Activated CD4-positive, alpha-beta T cell treated with anti-CD3 and anti-CD28 coated beads, Interleukin-2, amount 50 U/mL, for 24 hours (primary cell): ENCODE measurements at places on chromosomes 11 and 22.

- DNase-seq: no peak
These were observed 566.7 kb upstream of the CCDC90B start for GRCh38 chr11:83852775-83853442.

DNA sequence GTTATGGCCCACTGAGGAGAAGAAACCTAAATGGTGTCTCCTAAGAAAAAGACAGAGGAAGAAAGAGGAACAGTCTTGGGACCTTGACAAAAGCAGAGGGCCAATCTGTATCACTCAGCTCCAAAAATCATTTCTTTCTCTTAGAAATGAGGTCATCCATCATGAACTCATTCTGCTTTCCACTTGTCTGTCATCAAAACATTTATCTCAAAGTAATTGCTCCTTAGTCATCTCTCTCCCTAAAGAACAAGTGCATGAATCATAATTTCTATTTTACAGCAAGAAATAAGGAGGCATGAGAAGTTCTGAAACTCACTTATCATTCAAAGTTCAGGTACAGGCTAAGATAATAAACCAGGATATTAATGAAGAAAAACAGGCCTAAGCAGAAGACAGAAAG lies 375.6 kb downstream of the KCNA4 start:
- DNase-seq: no peak

DNA sequence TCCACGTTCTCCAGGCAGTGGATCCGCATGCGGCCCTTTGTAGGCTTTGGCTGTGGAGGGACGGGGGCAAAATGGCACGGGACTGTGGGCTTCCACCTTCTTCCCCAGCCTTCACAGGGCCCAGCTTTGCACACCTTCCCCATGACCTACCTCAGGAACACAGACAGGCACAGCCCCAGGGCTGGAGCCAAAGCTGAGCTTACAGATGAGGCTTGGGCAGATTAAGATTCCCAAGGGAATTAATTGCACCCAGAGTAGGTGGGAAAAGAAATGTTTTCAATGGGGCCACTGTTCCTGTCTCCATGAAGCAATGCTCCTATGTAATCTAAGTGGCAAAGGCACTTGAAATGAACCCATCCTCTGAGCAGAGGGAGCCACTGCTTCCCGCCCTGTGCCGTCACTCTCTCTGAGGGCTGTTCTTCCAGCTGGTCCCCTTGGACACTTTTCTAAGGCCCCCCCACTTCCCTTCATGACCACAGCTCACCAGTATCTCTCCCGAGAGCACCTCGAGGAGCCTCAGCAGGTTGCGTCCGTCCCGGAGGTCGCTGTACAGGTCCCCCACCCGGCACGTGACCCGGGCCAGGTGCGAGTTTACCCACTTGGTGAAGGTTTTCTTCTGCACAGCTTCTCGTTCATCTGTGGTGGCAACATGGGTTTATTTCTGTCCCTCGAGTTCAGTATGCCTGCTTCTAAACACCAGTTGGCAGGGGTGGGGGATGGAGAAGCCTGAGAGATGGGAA lies 13.5 kb downstream of the SPTBN2 start:
- DNase-seq: no peak

DNA sequence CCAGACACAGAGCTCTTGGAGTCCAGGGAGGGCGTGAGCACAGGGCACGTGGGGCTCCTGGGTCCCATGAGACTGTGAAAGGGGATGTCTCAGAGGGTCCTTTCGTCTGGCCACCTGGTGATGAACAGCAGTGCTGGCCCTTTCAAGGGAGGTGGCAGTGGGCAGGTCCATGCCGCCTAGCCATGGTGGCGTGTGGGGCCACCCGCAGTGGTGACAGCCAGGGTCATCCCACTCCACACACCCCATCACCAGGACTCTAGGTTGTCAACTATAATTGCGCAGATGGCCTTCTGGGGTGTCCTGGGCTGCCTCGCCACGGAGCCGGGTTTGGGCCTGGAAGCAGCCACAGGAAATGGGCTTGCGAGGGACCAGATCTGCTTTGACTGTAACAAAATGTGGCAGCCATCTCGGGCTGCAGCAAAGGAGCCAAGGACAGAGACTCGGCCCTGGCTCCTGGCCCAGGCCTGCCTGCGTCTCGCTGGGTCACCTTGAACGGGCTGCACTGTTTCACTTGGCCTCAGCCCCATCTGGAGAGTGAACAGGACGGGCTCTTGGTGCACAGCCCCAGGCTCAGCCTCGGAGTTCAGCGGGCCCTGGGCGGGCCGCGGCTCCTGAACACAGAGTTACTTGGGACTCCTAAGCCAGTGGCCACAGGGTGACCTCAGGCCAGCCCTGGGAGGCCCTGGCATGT lies 1350.5 kb downstream of the BRD1 start:
- no peak for DNase-seq

DNA sequence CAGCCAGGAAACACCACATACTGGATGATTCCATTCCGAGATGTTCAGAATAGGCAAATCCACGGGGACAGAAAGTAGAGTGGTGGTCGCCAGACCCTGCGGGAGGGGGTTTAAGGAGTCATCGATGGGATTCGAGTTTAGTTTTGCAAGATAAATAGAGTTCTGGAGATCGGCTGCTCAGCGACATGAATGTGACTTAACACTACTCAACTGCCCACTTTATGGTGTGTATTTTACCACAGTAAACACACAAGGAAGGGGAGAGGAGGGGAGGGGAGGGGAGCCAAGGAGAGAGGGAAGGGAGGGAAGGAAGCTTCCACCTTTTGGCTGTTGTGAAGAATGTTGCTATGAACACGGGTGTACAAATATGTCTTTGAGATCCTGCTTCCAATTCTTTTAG lies 10.4 kb upstream of the ARHGAP8 start:
- DNase-seq: no peak

GRCh38 chr11:9568854-9569587 lies 4.4 kb upstream of the WEE1 start:
- DNase-seq: no peak

DNA sequence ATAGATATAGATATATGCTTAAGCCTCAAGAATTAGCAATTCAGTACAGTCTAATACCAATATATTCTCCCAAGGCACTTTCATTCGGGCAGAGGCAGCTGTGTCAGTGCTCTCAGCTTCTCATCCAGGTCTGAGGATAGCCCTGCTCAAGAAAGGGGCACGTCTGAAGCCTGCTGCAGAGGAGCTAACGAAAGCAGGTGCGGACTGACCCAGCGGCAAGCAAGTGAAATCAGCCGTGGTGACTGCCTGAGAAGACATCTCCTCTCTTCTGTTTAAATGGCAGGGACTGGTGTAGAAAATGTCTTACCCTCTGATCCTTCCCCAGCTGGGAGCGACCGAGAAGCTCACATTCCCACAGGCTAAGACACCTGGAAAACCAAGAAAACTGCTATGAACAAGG lies 468.6 kb downstream of the BRD1 start:
- DNase-seq: no peak

DNA sequence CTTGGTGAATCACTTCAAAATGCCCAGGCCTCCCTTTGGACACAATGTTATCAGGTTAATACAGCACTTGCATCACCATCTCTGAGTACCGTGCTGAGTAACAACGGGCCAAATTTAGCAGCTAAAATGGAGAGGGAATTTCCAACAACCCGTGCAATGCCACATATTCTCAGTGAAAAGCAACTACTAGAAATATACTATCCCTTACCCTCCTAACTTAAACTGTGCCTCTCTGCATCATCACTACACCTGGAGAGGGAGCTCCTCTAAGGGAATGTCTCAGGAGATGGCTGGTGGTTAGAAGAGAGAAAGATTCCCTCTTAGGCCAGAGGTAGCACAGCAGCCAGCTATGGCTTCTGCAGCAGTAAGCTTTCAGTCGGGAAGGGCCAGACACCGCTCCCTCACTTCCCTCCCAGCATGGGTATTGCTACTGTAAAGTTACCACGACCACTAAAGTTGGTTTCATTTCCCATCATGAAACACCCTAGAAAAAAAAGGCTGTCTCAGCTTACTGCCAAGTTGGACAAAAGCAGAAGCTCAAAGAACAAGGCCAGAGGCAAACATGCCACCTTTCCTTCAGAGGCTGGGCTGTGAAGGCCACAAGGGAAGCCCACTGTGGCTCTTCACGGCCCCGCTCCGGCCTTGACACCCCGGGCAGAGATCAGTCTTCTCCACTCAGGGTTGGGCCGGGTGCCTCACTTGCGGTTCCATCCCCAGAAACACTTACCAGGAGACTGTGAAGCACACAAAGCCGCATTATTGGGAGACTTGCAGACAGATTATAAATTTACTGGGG lies 3.9 kb downstream of the MAML2 start:
- no peak for DNase-seq

DNA sequence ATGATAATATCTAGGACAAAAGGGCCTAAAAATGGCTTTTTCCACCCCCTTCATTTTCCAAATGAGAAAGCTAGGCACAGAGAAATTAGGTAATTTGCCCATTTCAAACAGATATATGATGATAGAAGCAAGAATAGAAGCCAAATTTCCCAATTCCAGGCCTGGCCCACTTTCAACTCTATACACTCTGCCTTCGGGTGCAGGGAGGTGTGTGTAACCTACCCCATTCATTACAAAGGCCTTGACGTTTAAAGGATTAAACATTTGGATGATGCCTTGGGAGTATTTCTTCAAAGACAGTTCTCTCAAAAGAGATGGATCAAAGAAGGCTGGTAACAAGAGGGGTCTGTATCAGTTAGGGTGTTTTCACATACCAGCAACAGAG lies 134.1 kb downstream of the CCDC34 start:
- DNase-seq: no peak

- DNase-seq: no peak
These were observed 105.3 kb downstream of the NECTIN1 start for GRCh38 chr11:119623682-119624081.

DNA sequence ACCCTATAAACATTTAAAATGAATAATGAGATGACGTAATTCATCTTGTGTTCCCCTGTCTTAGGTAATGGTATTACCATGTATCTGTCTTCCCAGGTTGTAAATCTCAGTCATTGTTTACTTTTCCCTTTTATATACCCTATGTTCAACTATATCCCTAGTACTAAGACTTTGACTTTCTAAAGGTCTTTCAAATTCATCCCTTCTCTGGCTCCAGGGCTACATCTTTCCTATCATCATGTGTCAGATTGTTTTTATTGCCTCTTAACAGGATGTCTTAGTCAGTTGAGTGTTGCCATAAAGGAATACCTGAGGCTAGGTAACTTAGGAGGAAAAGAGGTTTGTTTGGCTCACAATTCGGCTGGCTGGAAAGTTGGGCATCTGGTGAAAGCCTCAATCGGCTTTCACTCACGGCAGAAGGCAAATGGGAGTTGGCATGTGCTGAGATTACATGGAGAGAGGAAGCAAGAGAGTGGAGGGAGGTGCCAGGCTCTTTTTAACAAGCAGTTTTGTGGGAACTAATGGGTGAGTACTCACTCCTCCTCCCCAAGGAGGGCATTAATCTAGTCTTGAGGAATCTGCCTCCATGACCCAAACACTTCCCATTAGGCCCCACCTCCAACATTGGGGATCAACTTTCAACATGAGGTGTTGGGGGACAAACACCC lies 11.6 kb upstream of the DLAT start:
- DNase-seq: no peak

GRCh38 chr11:57402188-57403002 lies 11.9 kb upstream of the PRG2 start:
- DNase-seq: no peak

GRCh38 chr22:22452211-22452610 lies 56.3 kb downstream of the ZNF280B start:
- DNase-seq: no peak
